ENCODE measurements at places on chromosomes 16 and 17.

DNA sequence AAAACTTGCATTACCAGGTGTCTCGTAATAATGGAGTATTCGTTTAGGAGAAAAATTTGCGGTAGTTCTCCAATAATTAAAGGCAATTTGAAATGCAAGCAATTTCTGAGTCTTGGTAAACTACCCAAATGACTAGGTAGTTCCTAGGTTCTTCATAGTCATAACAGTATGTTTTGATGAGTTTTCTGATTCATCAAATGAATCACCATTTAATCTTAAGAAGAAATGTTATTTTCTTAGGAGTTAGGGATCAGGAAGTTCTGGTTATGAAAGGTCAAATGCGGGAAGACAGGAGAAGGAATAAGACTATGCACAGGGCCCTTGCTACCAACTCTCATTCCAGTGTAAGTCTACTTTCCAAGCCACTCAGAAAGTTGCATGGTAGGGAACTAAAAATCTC lies 221.5 kb upstream of the SOX9 start:
- DNase-seq, result no peak

GRCh38 chr16:83552228-83552627 lies 255.6 kb upstream of the HSBP1 start:
- DNase-seq, result peak; percentile 68

DNA sequence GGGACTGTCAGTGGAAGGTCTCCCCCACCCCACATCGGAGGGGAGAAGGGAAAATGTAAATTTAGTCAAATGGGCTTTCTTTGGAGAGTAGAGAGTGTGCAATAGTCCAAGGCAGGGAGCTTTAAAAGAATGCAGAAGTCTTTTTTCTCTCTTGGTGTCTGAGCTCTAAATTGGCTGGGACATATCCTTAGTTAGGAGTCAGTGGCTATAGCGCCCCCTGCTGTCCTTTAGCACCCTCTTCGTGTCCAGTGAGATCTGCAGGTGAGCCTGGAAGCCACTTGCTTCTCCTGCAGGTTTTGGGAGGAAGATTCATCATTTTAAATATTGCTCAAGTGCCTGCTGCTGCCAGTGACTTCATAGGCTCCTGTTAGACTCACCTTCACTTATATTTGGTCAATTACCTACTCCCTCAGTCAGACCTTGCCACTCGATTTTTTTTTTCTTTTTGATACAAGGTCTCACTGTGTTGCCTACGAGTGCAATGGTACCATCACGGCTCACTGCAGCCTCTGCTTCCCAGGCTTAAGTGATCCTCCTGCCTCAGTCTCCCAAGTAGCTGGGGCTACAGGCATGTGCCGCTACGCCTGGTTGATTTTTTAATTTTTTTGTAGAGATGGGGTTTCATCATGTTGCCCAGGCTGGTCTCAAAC lies 174.8 kb downstream of the PRKCB start:
- DNase-seq, result peak; percentile 54

GRCh38 chr16:57688487-57688986 lies 6.1 kb upstream of the DRC7 start:
- DNase-seq, result no peak

GRCh38 chr16:85950136-85950918 lies 51.4 kb downstream of the IRF8 start:
- no peak for DNase-seq

GRCh38 chr16:17368446-17368845 lies 102.3 kb downstream of the XYLT1 start:
- peak; percentile 56 for DNase-seq

GRCh38 chr16:10896165-10896564 lies 19.2 kb downstream of the CIITA start:
- no peak for DNase-seq

DNA sequence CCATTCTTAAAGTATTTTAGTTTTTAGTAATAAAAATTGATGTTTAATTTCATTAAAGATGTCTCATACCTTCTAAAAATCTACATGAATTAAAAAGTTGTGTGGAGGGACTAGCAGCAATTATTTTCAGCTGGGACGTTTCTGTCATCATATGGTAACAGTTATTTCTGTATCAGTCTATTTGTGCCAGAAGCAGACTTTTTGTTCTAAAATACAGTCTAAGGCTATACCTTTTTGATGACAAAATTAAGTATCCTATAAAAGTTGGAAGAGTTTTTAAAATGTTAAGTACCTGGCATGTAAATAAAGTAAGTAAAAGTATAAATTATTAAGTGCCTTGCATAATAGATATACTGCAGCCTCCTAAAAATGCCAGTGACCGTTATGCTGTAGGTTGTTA lies 5.9 kb downstream of the TAOK1 start:
- no peak for DNase-seq

- DNase-seq, result no peak
These were observed 725 bp downstream of the KRTAP16-1 start for GRCh38 chr17:41308251-41308917.

GRCh38 chr17:54944796-54945195 lies 23.7 kb downstream of the COX11 start:
- DNase-seq, result peak; percentile 65

DNA sequence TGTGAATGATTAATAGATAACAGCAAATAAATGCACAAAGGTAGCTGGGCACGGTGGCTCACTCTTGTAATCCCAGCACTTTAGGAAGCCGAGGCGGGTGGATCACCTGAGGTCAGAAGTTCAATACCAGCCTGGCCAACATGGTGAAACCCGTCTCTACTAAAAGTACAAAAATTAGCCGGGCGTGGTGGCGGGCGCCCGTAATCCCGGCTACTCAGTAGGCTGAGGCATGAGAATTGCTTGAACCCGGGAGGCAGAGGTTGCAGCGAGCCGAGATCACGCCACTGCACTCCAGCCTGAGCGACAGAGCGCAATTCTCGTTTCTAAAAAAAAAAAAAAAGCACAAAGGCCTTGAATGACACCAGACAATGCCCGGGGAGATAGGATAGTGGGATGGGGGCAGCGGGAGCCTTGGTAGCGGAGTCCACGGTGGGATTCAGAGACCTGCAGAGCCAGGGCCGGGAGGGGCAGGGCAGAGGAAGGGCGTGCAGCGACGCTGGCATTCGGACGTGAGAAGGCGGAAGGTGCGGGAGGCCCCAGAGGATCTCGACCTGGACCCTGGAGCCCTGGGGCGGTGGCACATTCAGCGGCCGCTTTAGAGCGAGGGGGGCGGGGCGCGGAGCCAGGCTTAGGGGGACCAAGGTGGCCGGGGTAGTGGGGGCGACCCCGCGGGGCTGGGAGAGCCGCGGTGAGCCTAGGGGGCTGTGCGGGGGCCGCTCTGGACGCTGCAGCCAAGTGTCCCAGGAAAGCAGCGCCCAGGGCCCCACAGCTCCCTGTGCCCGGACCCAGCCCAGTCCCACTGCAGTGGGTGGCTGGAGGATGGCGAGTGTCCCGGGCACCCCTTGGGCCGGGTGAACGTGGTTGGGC lies 999 bp upstream of the FLYWCH2 start:
- no peak for DNase-seq

DNA sequence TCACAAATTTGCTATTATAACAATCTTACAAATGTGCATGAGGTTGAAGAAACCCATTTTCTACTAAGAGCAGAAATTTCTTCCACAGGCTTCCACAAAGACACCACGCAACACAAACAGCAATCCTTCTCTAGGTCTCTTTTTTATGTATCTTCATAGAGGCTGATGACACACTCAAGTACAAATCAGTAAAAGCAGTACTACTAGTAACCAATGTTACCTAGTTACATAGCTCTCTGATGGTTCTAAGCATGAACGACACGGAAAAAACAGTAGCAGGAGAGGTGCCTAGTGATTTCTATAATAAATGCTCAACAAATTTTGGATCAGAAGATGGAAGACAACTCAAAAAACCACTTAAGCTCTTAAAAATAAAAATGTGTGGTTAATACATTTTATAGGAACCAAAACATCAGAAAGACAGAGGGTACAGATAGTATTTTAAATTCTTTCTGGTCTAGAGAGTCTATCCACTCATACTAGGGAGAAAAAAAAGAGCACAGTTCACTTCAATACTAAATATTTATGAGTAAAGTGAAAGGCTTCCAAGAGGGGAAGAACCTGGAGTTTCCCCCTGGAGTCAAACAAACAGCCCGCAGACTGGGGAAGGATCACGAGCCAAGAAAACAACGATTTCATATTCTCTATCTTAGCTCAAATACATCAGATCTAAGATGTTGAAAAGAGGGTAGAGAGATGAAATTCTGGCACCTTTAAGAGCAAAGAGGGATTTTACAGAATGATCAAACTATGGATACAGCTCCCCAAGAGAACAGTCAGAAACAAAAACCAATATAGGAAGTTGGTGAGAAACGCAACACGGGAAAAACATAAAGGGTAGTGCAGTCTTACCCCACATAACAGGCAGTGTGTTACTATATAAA lies 40.2 kb downstream of the SMG6 start:
- peak; percentile 22 for DNase-seq

- no peak for DNase-seq
These were observed 10.3 kb downstream of the TOB1 start for GRCh38 chr17:50855708-50856330.

DNA sequence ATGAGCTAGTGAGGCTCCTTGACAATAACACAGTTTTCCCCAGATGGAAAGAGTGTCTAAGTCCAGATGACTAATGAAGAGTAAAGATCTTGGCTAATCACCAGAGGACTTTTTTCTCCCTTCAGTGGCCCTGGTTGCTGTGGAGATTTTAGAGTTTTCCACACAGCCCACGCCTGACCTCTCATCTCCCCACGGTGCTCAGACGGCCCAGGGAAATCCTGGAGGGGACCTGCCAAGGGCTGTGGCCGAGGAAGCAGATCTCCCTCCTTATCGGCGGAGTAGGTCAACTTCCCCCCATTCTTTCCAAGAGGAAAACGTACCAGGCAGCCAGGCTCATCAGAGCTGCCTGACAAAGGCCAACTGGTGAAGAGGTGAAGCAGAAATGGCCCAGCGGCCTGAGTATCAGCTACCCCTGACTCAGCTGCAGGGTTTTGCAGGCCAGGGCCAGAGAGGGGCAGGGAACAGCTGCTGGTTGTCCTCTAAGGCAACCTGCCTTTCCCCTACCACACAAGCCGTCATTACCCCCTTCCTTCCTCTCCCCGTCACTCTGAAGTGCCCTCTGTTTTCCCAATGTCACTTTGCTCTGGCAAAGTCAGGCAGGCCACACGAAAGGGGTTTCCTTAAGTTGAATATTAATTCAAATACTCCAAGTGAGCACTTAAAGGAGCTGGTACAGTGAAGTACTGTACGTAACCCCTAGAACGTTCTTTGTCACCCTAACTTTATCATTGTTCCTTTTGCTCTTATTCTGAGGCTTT lies 140.2 kb upstream of the ADAMTS18 start:
- no peak for DNase-seq

GRCh38 chr17:59760160-59760559 lies 52.7 kb downstream of the VMP1 start:
- no peak for DNase-seq

DNA sequence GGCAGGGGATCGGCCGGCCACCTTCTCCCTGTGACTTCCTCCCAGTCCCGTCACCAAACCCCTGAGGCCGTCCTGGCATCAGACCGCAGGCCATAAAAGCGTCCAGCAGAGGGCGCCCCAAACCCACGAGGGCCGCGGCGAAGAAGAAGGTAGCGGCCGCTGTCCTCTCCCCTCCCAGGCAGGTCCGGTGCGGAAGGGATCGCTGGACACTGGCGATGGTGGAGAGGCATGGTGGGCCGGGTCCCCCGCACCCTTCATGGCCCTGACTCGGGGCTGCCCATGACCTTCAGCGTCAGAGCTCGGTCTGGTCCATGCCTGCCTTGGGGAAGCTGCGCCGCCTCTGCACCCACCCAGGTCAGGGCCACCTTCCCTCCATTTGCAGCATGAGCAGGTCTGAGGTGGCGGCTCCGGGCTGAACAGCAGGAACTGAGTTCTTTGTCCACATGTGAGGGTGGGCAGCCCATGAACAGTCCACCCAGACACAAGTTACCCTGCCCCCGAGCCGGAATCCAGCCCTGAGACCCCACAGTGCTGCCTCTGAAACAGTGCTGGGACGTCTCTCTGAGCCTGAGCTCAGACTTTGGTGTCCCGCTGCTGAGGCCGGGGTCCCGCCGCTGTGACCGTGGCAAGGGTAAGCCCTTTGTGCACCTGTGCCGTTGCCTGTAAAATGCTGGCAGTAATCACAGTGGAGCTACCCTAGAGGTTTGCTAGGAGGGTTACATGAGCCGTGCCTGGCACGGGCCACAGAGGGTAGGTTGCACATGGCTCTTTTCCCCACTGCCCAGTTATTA lies 40.8 kb upstream of the CMIP start:
- peak; percentile 69 for DNase-seq

- DNase-seq, result no peak
These were observed 63.4 kb downstream of the VPS35L start for GRCh38 chr16:19618876-19619275.

- no peak for DNase-seq
These were observed 145.2 kb downstream of the SDK2 start for GRCh38 chr17:73498886-73499554.

GRCh38 chr16:1929578-1930337 lies 11.5 kb upstream of the HS3ST6 start:
- DNase-seq, result peak; percentile 84

DNA sequence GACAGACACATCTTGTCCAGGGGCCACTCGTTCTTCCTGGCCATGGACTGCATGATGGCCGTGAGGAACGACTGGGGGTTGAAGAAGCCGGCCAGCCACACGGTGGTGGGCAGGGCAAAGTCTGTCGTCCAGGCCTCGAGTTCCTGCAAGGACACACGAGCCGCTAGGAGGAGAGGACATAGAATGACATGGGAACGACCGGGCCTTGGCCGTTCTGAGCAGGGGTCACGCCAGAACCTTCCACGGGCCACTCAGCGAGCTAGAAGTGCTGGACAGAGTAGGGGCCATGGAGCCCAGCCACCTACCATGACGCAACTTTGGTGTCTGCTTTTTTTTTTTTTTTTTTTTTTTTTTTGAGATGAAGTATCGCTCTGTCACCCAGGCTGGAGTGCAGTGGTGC lies 47.0 kb downstream of the PGS1 start:
- no peak for DNase-seq

DNA sequence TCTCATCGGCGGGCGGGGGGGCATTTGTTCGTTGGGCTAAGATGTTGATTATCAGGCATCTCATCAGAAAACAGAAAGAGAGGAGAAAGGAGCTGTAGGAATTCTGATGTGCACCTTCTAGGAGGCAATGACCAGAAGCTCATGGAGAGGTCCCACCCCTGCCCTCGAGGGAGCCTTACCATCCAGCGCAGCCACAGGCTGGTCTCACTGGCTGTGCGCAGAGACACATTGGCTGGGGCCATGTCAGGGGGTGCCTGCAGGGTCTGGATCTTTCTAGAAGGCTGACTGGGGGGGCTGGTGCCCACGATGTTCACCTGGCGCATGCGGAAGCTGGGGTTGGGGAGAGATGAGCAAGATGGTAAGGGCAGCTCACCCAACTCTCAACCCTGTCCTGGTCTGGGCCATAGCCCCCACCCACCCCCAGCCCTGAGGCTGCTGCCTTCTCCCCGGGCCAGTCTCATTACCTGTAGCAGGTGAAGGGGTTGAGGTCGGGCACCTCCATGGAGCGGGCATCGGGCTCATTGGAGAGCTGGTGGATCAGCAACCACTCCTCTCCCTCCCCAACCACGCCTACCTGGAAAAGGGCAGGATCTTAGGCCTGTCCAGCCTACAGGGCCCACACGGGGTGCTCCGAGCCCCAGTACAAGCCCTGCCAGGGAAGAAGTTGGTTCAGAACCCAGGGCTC lies 86.2 kb upstream of the CDC42EP4 start:
- no peak for DNase-seq
